ENCODE measurements at places on chromosomes 2 and 18.
A peak's percentile ranks its signal among the peaks of the same experiment; 100 is the strongest.

DNA sequence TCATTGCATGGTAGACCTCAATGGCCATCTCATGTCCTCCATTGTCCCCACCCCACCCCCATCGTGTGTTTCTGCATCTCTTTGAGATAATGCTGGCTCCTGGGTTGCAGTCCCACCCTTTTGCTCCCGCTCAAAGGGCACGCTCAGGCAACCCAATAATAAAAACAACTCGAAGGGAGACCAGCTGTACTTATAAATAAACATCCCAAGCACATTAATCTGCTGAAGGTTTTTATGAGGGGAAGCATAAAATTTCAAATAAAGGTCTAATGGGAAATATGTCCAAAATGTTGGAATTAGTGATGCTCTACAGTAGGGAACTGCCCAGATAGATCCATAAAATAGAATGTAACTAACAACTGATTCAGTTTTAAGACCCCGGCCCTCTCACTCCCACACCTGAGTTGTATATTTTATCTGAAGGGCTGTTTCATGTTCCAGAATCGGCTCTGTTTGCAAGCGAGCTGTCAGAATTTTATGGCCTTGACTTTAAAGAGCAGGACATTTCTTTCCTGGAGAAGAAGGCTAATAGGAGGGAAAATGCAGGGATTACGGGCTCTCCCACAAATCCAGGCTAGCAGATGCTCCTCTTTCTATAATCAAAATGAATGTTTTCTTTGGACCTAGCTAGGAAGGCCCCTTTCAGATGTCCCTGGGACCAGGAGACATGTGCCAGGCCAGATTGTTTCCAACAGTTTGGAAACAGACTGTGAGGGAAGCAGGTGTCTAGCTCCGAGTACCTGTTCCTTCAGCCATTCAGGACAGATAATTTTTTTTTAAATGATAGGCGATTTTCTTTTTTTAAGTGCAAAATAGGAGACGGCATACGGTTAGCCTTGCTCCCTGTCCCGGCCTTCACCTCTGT, 103.7 kb downstream of the APOB start:
- no peak for DNase-seq

DNA sequence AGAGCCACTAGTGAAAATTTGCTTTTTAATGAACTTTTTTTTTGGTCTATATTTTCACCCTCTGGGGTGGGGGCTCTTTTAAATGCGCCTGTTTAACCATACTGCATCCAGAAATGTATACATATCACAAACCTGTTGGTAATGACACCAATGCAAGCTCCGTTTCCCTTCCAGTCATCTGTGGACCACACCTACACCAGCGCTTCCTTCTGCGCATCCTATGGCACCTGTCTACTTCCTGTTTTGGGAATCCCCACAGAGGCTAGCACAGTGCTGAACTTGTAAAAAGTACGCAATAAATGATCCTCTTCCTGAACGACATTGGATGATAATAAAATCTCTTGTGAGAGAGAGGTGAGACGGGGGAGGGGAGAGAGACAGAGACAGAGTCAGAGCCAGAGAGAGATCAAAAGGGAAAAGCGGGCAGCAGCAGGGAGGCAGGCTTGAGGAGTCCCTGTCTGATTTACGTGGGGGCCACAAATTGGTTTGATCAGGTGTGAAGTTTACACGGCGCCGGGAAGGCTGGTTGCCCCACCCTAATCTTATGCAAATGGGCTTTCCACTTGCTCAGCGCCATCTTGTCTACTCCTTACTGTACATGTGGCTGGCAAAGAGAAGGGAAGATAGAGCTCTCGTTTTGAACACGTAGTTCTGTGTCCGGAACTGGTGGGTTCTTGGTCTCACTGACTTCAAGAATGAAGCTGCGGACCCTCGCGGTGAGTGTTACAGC, 38.1 kb upstream of the SLC38A11 start:
- no peak for DNase-seq

DNA sequence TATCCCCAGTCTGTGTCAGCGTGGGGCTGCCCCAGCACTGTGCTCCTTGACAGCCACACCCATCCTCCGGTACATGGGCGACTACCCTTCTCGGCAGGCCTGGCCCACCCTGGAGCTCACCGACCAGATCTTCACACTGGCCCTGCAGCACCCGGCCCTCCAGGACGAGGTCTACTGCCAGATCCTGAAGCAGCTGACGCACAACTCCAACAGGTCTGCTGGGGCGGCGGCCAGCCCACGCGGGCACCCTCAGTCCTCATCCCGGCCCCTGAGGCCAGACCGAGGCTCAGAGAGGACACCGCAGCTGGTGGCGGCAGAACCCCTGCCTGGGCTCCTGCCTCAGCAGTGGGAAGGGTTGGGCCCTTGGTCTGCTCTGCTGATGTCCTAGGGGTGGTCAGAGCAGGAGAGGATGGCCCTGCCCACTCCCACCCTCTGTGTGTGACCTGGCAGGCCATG, 14.4 kb upstream of the GPR17 start:
- DNase-seq: no peak

GRCh38 chr18:49447810-49448745, 12.4 kb downstream of the DYM start:
- peak; percentile 40 for DNase-seq

GRCh38 chr18:49880661-49881060, 67.3 kb upstream of the ACAA2 start:
- DNase-seq: no peak
